OCI-LY7 (cell line): ENCODE measurements at places on chromosomes 7 and 10. TPM values are rescaled to one million over a fixed set of nuclear protein-coding genes. Genes with fewer than 3 reads are reported as not detected.

Gene LRCH4
- total RNA-seq = 72.0 and 75.5 TPM in 2 replicates

Gene OR2A1
- total RNA-seq = not detected in 2 replicates

Gene DNAJC12
- 18.9 and 19.4 TPM in 2 replicates for total RNA-seq

Gene PRKAR2B
- 210 and 290 TPM in 2 replicates for total RNA-seq

Gene ZNF277
- total RNA-seq = 20.5 and 22.6 TPM in 2 replicates

Gene BCCIP
- total RNA-seq = 81.1 and 96.2 TPM in 2 replicates

Gene ZNF488
- 0.30 and 0.34 TPM in 2 replicates for total RNA-seq

Gene IDI2
- not detected in 2 replicates for total RNA-seq

Gene RAPGEF5
- total RNA-seq = 115 and 120 TPM in 2 replicates

Gene PON1
- not detected in 2 replicates for total RNA-seq

Gene ZNF783
- 18.8 and 19.4 TPM in 2 replicates for total RNA-seq

Gene CHAT
- total RNA-seq = not detected in 2 replicates

Gene CRTAC1
- not detected in 2 replicates for total RNA-seq

Gene GPC2
- 23.2 and 31.7 TPM in 2 replicates for total RNA-seq

Gene CALHM3
- total RNA-seq = not detected in 2 replicates
